Myocyte (in vitro differentiated cells): ENCODE measurements at places on chromosomes 3 and 15. TPM values are rescaled to one million over a fixed set of nuclear protein-coding genes. Genes with fewer than 3 reads are reported as not detected.

Gene SUCNR1
- total RNA-seq, result not detected in 2 replicates

GRCh38 chr3:160665784-160666526 is 11.0 kb upstream of the ARL14 start:
- peak; percentile 47 for DNase-seq

- no peak for DNase-seq
Measured at GRCh38 chr15:38205526-38206272, 46.9 kb upstream of the SPRED1 start.

DNA sequence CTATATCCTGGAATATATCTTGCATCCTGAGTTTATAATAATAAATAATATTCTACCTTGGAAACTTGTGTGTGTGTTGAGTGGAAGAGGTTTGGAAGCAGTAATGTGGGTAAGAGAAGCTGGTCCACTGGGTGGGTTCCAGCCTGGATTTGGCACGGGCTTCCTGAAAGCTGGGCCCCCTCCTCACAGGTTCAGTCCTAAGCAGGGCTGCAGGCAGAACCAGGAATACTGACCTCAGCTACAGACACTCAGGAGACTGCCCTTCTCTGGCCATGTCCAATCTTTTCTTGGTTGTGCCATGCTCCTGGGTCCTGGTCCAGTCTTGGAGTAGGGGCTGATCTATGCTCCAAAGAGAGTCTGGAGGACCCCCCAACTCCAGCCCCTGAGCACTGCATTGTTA is 4.5 kb downstream of the MYD88 start:
- no peak for DNase-seq

- DNase-seq, result peak; percentile 60
Measured at GRCh38 chr3:152574461-152575079, 260.4 kb upstream of the P2RY1 start.

- DNase-seq, result peak; percentile 63
Measured at GRCh38 chr3:36648241-36649034, 115.9 kb downstream of the DCLK3 start.

- DNase-seq, result peak; percentile 33
Measured at GRCh38 chr3:139561959-139562676, 22.6 kb upstream of the RBP1 start.

DNA sequence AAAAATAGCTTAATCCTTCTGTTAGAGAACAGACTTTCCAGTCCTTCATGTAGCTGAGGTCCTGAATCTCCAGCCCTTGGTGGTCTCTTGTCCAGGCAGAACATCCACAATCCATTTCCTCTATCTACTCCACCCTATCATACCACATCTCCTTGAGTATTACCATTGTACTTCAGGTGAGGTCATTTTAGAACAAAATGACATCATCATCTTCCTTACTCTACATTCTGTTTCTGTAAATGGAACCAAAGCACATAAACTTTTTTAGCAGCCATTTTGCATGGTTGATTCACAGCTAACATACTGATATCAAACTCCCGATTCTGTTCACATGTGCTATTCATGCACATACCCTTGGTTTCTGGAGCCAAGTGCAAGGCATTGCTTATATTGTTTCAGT is 112.4 kb downstream of the C3orf70 start:
- DNase-seq, result no peak

- DNase-seq, result peak; percentile 59
Measured at GRCh38 chr3:111277226-111277625, 205.6 kb downstream of the NECTIN3 start.

Gene CLRN1
- total RNA-seq, result not detected in 2 replicates

Gene A4GNT
- not detected in 2 replicates for total RNA-seq

DNA sequence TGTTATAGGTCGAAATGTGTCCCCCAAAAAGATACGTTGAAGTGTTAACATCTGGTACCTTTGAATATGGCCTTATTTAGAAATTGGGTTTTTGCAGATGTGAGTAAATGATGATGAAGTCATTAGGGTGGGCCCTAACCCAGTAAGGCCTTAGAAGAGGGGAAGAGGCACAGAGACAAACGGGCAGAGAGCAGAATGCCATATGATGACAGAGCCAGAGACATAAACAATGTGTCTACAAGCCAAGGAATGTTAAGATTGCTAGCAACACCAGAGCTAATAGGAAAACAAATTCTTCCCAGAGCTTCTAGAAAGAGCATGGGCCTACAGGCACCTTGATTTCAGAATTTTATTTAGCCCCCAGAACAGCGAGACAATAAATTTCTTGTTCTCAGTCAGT is 693.1 kb upstream of the NECTIN3 start:
- DNase-seq, result no peak

DNA sequence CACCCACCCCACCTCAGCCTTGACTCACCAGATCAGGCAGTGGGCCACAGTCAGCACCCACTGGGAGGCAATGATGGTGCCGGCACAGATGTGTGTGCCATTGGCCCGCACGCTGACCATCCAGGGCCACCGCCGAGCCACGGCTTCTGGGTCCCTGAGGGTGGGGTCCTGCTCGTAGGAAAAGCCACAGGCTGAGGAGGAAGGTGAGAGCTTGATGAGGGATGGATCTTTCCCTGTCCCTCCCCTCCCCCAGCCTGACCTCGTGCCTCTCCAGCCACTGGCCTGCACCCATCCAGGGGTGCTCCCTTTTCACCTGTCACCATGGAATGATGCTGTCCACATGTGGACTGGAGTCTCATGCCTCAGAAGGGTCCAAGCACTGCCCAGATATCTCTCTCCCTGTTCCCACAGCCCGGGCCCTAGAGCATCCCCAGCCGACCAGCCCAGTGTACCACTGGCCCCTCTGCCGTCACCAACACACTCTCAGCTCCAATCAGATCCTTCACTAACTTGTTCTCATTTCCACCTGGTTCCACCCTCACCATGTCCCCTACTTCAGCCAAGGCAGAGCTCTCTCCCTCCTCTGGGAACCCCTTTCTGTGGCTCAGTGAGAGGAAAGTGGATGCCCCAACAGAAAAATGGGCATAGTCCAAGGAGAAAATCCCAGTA is 2.0 kb downstream of the PRSS50 start:
- no peak for DNase-seq

- DNase-seq, result peak; percentile 6
Measured at GRCh38 chr3:32347343-32348125, 44.1 kb upstream of the CMTM7 start.

GRCh38 chr3:15682561-15683185 is 81.1 kb downstream of the BTD start:
- DNase-seq, result no peak

GRCh38 chr3:149813367-149814281 is 609 bp downstream of the RNF13 start:
- DNase-seq, result peak; percentile 34

GRCh38 chr15:25054329-25054728 is 99.5 kb downstream of the SNRPN start:
- no peak for DNase-seq

Gene LRRIQ4
- total RNA-seq, result not detected in 2 replicates

Gene COL6A5
- total RNA-seq, result not detected in 2 replicates

Gene GJD2
- 0.05 TPM in 1 of 2 replicates, not detected in the other for total RNA-seq

- no peak for DNase-seq
Measured at GRCh38 chr3:185680231-185680630, 94.1 kb downstream of the SENP2 start.

GRCh38 chr3:120634539-120634938 is 38.4 kb downstream of the NDUFB4 start:
- peak; percentile 46 for DNase-seq

GRCh38 chr3:180358179-180358578 is 243.8 kb upstream of the TTC14 start:
- DNase-seq, result no peak

DNA sequence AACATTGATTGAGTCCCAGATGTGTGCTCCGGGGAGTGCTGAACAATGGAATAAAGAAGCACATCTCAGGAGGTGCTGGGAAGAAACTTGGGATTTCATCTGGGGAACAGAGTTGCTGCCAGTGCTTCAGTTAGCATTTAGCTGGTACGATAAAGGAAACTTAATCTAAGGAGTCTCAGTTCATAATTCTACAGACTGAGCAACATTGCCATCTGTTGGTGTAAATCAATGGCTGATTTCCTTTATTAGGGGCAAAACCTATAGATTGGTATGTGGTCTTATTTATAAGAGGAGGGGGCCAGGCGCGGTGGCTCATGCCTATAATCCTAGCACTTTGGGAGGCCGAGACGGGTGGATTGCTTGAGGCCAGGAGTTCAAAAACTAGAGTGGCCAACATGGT is 8.9 kb downstream of the MKRN2OS start:
- no peak for DNase-seq

GRCh38 chr3:108469126-108469525 is 41.3 kb downstream of the MYH15 start:
- no peak for DNase-seq

DNA sequence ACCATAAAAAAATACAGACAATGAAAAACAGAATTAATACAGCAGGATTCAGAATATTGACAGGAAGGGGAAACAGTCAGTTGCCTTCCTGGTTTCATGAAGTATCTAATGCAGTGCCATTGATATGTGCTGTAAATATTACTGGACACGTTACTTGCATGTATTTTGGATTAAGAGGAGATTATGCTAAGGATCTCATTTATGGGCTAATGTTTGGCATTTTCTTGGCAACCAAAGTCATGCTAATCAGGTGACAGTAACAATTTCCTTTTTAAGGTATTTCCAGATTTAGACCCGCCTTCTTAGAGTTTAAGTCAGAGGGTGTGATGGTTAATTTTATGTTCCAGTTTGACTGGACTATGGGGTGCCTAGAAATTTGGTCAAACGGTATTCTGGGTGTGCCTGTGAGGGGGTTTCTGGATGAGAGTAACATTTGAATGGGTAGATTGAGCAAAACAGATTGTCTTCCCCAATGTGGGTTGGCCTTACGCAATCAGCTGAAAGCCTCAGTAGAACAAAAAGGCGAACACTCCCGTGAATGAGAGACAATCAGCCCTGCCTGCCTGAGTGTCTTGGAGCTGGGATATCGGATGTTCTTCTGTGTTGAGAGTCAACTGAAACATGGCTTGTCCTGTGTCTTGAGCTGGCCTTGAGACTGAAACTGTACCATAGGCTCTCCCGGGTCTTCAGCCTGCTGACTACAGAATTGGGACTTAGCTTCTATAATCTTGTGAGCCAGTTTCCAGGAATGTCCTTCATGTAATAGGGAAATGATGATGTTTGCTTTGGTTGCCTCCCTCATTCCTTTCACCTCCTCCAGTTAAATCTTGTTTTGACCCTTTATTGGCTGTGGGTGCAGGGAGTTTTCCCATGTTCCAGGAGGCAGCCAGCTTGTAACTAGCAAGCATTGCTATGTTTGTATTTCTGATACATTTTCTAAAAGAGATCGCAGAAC is 10.5 kb downstream of the SQOR start:
- no peak for DNase-seq

DNA sequence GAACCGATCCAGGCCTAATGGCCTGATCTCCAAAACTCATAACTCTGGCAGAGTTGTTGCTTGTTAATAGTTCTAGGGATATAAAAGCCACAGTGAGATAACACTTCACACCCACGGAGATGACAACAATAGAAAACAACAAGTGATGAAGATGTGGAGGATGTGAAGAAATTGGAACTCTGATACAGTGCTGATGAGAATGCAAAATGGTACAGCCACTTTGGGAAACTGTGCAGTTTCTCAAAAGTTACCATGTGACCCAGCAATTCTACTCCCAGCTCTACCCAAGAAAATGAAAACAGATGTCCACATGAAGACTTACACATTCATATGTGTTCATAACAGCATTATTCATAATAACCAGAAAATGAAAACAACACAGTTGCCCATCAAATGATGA is 3.8 kb downstream of the CMTM7 start:
- DNase-seq, result no peak

- no peak for DNase-seq
Measured at GRCh38 chr15:65232520-65232919, 21.2 kb upstream of the CILP start.

Gene RHOV
- 0.10 TPM in 1 of 2 replicates, not detected in the other for total RNA-seq

- no peak for DNase-seq
Measured at GRCh38 chr3:4805662-4806061, 173.6 kb upstream of the BHLHE40 start.

DNA sequence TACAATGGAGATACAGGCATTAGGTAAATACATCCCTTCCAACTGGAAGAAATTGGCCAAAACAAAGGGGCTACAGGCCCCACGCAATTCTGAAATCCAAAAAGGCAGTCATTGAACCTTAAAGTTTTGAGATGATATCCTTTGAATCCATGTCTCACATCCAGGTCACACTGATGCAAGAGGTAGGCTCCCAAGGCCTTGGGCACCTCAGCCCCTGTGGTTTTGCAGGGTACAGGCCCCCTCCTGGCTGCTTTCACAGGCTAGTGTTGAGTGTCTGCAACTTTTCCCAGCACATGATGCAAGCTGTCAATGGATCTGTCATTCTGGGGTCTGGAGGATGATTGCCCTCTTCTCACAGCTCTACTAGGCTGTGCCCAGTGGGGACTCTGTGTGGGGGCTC is 766.7 kb downstream of the ZBBX start:
- DNase-seq, result no peak

DNA sequence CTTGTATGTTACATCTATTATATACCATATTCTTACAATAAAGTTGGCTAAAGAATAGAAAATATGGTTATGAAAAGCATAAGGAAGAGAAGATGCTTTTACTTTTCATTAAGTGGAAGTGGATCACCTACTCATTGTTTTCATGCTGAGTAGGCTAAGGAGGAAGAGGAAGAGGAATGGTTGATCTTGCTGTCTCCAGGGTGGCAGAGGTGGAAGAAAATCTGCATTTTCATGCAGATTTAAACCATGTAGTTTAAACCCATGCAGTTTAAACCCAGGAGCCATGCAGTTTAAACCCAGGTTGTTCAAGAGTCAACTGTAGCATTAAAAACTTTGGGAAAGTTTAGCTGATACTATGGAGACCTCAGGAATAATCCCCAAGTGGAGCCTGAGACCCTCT is 214.8 kb upstream of the NAALADL2 start:
- no peak for DNase-seq

DNA sequence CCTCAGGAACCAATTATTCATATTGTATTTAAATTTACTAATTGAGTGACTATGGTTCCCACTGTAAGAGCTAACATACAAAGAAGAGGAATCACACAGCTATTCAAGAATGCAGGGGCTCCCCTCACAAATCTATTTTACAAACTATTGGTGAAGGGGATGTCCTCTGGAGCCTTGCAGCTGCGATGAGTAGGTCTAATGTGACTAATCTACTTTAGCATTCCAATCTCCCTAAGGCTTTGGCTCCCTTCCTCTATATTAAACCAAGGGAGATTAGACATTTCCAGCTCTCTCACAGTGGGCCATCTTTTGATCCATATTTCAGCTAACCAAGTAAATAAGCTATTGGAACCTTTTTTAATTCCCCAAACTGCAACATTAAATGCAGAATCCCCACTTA is 514.2 kb upstream of the BCHE start:
- no peak for DNase-seq

Gene GPR62
- not detected in 2 replicates for total RNA-seq

Gene FETUB
- total RNA-seq, result not detected in 2 replicates

Gene STAG1
- 27.5 and 29.3 TPM in 2 replicates for total RNA-seq

DNA sequence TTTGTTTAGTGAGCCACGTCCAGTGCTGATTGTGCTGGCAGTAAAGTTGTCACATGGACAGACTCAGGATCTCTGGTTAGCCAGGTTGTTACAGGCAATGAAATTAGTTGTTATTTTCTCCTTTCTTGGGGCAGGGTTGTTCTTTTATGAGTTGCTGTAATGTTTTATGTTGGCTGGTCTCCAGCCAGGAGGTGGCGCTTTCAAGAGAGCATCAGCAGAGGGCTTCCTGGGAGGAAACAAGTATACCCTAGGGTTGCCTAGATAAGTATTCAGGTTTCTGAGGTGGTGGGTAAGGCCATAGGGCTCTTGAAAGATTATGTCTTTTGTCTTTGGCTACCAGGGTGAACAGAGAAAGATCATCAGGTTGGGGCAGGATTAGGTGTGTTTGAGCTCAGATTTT is 14.5 kb upstream of the CFAP20DC start:
- DNase-seq, result no peak

Gene MGLL
- 102 and 107 TPM in 2 replicates for total RNA-seq

GRCh38 chr3:72411843-72412242 is 436.4 kb downstream of the SHQ1 start:
- no peak for DNase-seq
